ENCODE measurements at places on chromosomes 2 and 18.

DNA sequence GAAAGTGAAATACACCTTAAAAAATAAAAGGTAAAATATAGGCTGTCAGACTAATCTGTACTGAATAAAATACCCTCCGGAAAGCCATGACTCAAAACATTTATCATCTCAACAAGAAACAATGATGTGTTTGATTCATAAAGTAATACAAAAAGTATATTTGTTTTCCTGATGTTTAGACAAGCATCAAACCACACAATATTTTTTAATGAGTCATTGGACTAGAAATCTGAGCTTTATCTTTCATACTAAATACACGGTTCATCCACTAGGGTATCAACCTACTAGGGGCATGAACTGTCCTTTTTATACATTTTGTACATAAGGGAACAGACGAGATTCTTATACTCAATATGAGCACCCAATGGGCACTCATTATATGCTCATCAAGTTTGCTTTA, 31.3 kb downstream of the CD226 start:
- no peak for DNase-seq

GRCh38 chr2:106274668-106275067, 80.6 kb upstream of the UXS1 start:
- DNase-seq, result no peak

DNA sequence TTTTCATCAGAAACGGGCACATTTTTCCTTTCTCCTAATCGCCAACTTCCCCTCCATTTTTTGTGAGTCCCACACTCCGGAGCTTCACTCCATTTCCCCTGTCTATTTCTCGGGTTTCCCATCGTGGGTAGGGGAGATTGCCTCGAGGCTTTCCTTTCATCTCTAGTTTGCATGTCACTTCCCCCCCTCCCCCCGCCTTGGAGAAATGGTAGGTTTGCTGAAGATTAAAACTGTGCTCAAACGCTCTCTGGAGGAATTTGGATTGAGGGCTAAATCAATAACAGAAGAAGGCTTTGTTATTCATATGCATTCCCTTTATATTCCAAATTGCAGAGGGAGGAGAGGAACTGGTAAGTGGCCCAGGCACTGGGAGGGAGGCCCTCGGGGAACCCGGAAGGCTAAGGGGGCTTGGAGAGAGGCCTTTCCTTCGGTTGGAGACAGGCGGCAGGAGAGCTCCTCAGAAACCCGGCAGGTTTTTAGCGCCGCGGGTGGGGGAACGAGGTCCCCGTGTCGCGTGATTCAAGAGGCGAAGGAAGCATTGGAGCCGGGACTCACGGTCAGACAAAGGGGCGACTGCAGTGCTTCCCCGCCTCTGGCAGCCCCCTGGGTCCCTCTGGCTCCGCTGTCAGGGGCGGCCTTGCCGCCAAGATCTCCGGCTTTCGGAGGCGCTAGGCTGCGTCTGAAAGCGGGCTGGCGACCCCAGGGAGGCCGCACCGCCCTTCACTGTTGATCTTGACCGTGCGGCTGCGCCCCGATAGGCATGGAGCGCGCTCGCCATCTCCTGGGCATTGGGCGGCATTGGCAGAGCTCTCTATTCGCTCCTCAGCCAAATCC, 2.4 kb upstream of the HOXD12 start:
- DNase-seq, result no peak

- no peak for DNase-seq
Measured at GRCh38 chr2:134739879-134740301, 21.1 kb upstream of the TMEM163 start.

GRCh38 chr2:138600732-138601457, 99.3 kb downstream of the SPOPL start:
- no peak for DNase-seq

DNA sequence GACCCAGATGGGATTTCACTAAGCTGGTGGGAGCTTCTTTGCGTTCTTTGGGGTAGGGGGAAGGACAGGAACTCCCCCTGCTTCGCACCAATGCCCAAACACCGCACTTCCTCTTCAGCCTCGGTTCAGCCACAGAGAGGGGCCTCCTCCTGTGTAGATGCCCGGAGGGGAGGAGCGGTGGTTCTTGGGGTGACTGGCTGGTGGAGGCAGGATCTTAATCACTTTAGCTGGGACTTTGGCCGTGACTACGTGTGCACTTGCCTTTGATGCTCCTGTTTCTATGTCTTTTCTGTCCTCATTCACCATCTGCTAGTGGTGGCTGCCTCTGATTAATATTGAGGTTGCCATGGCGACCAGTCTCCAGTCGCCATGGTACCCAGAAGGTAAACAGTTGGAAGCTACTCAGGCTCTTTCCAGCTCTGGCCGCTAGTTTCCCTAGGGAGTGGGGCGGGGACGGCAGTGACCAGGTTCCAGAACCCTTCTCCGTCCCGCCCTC, 1.9 kb downstream of the CNGA3 start:
- DNase-seq, result no peak

DNA sequence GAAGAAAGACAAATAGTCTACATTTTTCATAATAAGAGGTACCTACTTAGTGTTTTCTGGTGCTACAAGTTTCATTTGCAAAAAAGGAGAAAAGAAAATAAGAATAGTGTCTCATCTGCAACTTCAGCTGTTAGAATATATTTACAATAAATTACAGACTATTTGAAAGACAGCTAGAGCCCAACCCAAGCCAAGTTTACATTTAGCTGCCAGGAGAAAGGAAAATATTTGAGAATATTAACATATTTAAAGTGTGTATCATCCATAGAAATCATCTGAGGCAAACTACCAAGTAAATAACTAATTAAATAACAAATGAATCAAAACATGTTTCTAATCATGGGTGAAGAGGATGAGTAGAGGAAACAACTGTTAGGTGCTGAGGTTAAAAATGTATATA, 209.2 kb upstream of the ZSWIM2 start:
- DNase-seq, result no peak

GRCh38 chr2:59440491-59440890, 1113.0 kb downstream of the BCL11A start:
- no peak for DNase-seq

DNA sequence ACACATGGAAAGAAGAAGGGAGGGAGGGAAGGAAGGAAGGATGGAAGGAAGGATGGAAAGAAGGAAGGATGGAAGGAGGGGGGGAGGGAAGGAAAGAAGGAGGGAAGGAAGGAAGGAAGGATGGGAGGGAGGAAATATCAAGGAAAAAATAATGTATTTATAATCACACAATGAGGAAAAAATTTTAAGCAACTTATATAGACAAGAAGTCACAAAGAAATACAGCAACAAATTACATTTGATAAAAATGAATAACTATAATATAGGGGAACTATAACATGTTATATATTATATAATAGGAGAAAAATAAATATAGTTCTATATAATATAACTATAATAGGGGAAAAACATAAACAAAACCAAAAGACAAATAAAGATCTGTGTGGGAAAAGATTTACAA, 441.8 kb downstream of the LRATD1 start:
- no peak for DNase-seq

- no peak for DNase-seq
Measured at GRCh38 chr18:58886864-58887612, 22.4 kb downstream of the ZNF532 start.

DNA sequence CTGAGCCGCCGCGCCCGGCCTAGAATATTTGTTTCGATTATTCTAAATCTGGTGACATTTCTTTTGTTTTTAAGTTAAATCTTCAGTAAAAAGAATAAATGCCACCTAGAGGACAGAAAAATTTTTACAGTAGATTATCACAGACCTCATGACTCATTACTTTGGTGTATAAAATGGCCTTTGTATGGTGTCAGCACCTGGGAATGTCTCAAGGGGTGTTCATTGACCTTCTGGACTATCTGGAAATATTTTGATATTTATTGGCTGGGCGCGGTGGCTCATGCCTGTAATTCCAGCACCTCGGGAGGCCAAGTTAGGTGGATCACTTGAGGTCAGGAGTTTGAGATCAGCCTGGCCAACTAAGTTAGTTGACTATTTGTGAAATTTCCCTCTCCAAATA, 30.3 kb upstream of the SLC30A6 start:
- no peak for DNase-seq

DNA sequence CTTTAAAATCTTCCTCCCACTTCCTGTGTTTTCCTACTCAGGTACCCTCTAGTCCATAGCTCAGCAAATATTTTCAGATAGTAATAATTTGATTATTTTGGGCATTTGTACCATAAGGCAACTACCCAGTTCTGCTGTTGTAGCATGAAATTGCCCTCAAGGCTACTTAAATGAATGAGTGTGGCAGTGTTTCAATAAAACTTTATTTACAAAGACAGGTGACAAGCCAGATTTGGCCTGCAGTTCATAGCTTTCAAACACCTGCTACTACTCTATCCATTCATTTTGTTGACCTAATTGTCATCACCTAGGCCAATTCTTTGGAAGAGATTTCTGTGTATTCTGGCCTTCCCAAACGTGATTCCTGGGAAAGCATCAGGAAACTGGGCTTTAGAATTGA, 28.9 kb downstream of the NYAP2 start:
- DNase-seq, result no peak

GRCh38 chr2:170895023-170895757, 33.9 kb upstream of the GORASP2 start:
- no peak for DNase-seq

DNA sequence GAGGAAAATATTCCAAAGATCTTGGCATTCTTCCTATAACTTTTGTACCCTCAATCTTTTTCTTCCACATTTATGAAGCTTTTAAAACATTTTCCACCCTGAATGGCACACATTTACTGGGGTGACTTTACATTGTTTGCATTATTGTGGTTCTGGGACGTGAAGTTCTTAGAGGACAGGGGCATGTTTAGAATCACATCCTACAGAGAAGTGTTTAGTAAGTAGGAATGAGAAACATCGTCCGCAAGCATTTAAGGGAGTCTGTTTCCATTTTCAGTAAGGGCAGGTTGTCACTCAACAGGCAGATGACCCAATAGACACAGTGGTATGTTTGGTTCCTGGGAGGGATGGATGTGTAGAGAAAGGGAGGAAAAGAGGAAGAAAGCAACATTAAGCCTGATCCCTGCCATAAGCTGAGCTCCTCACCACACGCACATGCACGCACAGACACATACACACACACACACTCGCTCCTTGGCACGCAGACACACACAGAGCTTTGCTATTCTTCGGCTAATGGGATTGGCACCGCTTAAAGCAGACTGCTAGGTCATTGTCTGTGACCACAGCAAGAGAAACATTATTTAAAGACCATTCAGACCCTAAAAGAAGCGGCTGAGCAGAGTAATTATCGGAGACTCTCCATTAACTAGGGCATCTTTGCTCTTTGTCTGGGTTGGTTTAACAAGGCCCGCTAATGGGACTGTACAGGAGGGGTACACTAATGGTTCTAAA, 14.2 kb upstream of the PLEKHM3 start:
- DNase-seq, result no peak

DNA sequence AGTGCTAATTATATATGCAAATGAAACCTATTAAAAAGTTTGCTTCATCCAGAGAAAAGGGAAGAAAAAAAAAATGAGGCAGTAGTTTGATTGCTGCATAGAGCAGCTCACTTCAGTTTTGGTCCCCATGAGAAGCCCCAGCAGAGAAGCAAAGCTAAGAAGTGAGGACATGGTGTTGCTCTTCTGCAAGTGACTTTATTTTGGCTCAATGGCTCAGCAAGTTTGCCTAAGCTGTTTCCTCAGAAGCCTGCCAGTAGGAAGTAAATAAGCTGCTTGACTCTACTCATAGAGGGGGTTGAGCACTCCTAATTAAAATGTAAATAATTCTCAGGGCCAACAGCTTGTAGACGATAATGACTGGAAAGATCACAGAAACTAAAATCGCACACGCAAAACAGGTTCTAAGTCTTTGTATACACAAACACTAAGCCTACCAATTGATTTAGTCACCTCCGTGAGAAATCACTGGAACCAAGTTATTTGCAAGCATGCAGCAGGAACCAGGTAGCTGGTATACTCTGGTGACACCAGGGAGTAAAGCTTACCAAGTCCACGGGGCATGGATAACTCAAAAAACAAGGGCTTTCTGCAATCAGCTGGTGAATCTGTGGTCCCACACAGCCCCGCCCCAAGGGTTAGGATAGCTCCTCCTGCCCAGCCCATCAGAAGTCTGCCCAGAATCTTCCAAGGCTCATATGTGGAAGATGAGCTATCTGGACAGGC, 39.7 kb upstream of the NABP1 start:
- DNase-seq, result no peak

GRCh38 chr2:73004889-73005596, 66.5 kb downstream of the SFXN5 start:
- DNase-seq, result no peak

DNA sequence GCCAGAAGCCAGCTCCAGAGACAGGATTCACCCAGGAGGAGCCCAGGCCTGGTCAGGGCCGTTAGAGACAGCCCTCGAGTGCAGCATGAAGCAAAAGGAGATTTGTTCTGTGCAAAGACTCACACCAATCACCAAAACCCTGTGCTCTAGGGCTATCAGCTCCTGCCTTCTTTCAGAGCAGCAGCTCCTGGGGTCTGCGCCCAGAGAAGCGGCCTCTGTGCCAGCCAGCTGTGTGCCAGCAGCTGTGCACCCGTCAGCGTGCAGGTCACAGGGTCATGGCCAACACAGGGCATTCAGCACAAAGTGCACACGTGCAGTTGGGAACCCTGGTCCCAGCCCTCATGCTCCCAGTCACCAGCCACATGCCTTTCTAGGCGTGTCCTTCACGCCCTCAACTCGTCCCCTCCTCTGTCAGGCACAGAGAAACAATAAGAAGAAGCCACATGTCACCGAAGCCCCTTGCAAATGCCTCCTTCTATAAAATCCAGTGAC, 49.3 kb downstream of the ZNF516 start:
- no peak for DNase-seq

- no peak for DNase-seq
Measured at GRCh38 chr2:26172871-26173775, at the start of gene GAREM2. TSS of gene GAREM2 (plus strand) at chr2:26173088. CDS start at chr2:26173221, 133 bp downstream.

GRCh38 chr2:196274387-196274809, 103.0 kb upstream of the STK17B start:
- peak; percentile 13 for DNase-seq

DNA sequence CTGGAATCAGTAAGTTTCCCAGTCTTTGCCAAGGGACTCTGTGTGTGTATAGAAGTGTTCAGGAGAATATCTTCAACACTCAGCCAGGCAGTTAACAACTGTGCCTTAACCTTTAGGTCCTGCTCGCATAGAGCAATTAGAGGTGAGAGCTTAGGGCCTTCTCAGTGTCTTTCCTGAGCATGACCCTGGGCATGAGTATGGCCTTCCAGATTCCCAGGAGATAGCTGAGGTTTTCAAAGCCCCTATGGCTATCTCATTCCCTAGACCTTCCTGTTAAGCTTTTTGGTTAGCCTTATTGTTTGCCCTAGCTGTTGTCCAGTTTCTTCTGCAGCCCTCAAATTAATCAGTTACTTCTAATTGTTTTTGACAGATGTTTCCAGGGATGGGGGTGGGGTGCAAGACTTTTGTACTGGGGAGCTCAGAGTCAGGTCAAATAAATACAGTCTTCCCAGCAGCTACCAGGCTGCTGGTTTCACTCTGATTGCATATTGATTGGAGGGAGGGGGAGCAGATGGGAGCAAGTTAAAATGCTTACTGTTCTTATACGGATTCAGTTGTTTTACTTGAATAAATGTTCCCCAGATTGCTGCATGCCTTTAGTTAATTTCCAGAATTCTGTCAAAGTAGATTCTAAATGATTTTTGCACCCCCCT, 23.1 kb downstream of the PDK1 start:
- DNase-seq, result no peak
